Esophagus squamous epithelium (tissue), 5 donors: ENCODE measurements at places on chromosomes 6 and 20.

DNA sequence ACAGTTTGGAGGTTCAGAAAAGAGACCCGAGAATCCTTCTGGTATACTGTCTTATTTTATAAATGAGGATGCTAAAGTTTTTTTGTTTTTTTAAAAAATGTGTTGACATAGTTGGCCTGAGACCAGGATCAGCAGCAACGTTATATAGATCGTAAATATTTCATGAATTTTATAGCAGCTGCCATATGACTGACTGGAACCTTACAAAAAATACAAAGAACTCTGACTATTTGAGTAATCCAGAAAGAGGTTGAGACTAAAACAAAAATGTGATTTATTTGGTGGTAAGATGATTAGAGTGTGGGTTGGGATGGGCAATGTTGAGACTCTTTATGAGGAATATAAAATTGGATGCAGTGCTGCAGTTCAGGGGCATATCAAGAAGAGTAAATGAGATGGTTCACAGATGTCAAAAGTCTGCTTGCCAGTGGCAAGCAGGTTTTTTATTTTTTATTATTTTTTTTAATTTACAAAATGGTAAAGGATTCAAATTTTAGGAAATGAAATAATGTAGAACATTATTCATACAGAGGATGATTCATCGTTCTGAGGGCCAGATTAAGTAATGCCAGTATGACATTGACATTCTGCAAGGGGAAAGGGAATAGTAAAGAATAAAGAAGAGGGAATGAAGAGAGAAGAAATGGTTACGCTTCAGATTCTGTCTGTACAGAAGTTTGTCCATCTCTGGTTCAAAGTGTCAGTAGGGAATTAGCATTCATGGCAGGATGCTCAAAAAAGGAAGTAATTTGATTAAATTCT lies 58.5 kb downstream of the SCAF8 start:
- no peak for DNase-seq

DNA sequence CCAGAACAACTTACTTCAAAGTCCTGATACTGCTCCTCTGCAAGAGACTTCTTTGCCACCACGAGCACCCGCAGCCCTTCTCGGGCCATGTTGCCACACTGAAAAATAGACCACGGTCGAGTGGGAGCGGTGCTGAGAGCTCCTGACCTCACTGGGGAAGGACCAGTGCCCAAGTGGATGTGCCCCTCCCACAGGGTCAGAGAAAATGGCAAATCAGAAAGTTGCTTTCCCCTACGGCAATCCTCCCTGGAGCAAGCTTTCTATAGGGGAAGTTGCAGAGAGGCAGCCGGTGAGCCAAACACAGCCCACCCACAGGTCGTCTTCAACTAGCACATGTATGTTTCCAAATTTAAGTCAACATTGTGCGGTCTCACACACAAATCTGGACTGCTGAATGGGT lies 85.1 kb upstream of the NFATC2 start:
- DNase-seq, result no peak

GRCh38 chr20:25496968-25497401 lies 88.3 kb downstream of the NINL start:
- no peak for DNase-seq

DNA sequence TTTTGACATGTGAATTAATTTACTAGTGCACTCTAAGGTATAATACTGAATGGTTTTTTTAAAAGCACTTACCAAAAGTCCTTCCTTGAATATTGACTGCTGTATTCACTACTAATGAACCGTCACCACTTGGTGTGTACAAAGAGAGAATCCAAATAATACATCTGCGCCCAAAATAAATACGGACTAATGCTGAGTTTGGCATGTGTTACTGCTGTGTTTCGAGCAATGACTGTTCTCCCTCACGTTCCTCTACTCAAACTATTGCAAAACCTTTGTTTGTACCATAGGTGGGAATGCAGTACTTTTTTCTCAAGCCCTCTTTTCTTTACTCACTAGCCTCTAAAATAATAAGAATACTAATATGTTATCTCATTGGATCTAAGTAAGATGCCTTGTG lies 305.5 kb downstream of the QKI start:
- no peak for DNase-seq

DNA sequence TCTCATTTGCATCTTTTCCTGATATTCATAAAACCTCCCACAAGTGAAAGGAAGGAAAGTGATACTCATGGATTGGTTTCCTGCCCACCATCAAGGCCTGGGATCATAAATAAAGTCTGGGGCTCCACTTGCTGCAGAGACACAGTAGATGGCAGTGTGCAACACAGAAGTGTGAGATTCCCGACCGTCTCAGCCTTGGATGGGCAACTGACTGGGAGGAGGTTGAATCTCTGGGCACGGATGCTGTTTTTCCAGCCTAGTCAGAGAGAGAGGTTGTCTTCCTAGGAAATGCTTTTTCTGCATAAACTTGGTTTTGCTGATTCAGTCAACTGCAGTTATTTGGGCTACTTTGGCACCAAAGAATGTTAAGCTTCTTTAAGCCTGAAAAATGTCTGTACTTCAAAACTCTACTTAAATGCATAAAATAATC lies 9.9 kb upstream of the RFPL4B start:
- DNase-seq, result no peak

DNA sequence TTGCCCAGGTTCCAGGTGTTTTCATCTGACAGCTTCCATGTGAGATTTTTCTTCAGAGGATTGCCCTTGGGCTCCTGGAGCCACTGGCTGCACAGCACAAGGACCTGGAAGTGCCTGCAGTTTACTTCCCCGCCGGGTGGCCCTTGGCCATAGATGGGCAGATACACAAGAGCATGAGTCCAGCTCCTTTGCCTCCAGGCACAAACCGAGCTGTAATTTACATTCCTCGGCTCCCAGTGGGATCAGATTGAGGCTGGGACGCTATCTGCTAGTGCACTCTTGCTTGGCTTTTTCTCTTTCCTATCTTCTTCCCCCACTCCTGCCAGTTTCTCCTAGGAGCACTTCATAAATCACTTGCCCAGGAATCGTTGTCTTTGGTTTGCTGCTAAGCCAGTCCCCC lies 85.4 kb upstream of the RALY start:
- no peak for DNase-seq

GRCh38 chr20:3901706-3902440 lies 12.7 kb downstream of the PANK2 start:
- DNase-seq, result no peak

- DNase-seq, result no peak
Observed at GRCh38 chr6:292506-293192, 362 bp downstream of the DUSP22 start.

- DNase-seq, result no peak
Observed at GRCh38 chr6:53005663-53006250, 10.7 kb upstream of the GSTA4 start.

DNA sequence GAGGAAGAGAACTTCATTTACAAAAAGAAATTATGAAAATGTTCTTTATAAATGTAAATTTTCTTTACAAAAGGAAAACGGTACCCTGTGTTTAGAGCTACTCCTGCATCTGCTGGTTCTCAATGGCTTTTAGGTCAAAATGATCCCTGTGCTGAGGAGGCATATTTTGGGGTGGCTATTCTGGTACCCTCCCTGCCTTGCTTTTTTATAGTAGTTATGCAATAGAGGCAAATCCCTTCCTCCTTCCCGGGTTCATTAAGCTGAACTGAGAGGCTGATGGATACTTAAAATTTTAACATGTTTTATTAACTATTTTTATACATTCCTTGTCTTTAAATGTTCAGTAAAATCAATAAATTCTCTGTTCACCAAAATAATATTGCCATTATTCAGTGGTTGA lies 38.9 kb downstream of the KLHL32 start:
- DNase-seq, result no peak

DNA sequence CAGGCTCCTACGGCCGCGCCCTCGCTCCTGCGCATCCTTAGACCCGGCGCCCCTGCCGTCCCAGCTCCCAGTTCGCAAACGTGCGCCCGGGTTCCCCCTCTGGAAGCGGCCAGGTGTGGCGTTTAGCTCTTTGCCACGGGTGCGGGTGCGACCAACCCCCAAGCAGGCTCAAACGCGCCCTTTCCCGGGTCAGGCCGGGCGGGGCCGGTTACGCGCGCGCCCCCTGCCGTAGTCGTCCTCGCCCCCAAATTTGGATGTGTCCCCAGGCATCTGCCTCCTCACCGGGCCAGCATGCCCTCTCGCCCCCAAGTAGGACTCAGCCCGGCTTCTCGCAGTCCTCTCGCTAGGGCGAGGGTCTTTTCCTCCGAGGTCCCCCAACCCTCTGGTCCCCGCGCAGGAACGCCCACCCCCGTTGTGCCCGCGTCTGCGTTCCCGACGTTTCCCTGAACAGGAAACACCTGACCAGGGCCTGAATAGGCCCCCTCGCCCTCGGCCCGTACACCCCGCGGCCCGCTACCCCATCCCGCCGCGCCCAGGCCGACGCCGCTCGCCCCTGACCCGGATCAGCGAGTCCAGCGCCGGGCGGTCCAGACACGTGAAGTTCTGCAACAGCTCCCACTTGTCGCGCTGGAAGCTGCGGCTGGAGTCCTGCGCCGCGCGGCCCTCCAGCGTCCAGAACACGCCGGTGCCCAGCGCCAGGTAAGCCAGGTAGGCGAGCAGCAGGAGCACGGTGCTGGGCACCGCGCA lies 520 bp downstream of the KCNK17 start:
- DNase-seq, result no peak

- DNase-seq, result no peak
Observed at GRCh38 chr6:54445207-54445606, 137.0 kb downstream of the TINAG start.
